ENCODE measurements at places on chromosomes 6 and 20.

GRCh38 chr6:116034327-116034726 lies 26.4 kb downstream of the FRK start:
- DNase-seq: no peak

- no peak for DNase-seq
Observed at GRCh38 chr20:20856306-20856705, 143.9 kb upstream of the RALGAPA2 start.

DNA sequence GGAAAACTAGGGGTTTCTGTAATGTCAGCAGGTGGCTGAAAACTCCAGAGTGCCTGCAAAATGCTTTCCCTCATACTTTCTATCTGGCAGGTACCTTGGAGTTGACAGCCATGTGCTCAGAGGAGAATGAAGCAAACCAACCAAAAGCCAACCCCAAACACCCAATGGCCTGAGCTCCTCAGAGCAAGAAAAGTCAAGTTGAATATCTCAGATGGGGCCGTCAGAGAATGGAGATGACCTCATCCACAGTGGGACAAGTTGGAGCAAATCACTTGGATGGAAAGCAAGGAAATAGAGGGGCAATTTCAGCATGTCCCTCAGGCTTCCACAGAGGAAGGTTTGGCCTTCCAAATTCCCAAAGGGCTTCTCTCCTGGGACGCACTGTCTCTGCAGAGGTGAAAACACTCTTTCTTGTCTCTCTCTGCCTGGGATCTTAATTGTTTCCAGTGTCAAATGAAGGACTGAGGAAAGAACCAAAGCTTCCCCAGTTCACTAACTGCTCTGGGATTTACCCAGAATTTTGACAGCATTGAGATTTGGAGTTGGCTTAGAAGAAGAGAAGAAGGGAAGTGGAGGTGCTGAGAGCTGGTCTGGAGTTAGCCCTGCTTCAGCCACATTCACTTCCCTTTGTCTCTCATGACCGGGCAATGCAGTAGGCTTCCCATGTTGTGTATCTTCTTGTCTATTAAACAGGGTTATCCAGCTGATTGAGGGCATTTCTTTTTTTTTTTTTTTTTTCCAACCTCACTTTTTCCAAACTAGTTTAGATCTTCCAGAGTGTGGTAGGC lies 42.2 kb downstream of the PRND start:
- DNase-seq: no peak

DNA sequence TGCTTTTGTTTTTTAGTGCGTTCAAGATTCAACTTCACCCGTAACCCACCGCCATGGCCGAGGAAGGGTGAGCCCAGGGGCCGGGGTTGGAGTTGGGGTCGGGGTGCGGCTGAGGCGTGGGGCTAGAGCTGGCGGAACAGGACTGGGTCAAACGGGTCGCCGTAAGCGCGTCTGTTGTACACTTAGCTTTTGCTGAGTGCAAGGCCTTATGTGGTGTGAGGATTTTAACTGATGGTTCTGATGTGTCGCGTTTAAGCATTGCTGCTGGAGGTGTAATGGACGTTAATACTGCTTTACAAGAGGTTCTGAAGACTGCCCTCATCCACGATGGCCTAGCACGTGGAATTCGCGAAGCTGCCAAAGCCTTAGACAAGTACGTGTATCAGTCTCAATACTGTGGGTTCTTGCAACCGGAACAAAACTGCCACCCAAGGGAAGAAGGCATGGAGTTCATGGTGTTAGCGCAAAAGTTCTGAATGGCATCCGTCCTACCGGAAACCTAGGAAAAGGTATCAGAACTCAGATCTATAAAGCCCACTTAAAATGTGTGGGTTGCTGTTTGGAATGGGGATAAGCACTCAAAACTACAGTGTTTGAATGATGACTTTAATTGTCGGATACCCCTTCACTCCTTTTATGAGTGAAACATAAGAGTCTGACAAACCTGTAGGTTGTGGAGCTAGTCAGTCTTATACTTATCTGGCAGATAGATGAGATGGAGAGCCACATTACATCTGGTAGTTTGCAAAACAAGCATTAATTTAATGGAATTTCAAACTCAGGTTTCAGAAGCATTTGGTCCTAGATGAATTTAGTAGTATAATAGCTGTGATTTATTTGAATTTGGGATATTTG lies 574 bp downstream of the RPS12 start:
- DNase-seq: no peak

DNA sequence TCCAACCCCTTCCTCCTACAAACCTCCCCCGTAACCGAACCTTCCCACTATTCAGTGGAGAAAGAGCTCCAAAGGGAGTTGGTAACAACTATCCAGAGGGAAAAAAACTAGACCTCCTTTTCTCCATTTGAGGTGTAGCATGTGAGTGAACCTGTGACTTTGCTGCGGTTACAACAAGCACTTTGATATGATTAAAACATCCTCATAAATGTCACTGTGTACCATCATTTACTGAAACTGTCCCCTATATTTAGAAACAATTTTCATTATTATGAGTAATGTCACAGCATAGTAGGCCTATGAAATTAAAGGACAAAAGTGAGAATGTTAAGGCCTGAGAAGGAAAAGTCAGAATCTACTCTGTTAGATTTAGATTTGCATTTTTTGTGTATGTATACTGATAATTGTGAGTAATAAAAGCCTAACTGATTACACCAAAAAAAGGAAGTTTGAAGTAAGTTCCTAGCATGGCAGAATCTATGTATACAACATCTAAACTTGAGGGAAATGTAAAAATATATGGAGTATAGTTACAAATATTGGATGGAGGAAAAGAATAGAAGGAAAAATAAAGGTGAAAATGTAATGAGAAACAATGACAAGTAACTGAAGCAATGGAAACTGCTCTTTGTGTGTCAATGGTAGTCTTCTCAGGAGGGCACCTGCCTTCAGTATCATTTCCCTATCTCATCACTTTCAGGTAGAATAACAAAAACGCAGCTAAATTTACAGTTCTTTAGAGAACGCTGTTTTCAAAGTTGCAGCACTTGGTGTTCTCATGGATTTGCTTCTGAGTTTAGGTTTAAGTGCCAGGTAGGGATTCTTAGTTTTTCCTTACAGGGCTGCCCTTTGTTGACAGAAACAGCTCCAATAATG lies 145.9 kb downstream of the IMPG1 start:
- DNase-seq: no peak

- DNase-seq: no peak
Observed at GRCh38 chr20:35263532-35264341, 14.2 kb downstream of the MMP24OS start.

- DNase-seq: no peak
Observed at GRCh38 chr6:111888928-111889695, 15.9 kb upstream of the FYN start.

DNA sequence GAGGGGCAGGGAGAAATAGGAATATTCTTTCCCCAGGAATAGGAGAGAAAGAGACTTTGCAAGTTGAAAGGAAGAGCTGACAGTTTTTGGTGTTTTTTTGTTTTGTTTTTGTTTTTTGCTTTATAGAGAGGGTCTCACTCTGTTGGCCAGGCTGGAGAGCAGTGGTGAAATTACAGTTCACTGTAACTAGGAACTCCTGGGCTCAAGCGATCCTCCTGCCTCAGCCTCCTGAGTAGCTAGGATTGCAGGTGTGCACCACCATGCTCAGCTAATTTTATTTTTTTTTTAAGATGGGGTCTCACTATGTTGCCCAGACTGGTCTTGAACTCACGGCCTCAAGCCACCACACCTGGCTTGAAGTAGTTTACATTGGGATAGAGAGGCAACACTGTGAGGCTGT lies 8.0 kb upstream of the L3MBTL3 start:
- no peak for DNase-seq

DNA sequence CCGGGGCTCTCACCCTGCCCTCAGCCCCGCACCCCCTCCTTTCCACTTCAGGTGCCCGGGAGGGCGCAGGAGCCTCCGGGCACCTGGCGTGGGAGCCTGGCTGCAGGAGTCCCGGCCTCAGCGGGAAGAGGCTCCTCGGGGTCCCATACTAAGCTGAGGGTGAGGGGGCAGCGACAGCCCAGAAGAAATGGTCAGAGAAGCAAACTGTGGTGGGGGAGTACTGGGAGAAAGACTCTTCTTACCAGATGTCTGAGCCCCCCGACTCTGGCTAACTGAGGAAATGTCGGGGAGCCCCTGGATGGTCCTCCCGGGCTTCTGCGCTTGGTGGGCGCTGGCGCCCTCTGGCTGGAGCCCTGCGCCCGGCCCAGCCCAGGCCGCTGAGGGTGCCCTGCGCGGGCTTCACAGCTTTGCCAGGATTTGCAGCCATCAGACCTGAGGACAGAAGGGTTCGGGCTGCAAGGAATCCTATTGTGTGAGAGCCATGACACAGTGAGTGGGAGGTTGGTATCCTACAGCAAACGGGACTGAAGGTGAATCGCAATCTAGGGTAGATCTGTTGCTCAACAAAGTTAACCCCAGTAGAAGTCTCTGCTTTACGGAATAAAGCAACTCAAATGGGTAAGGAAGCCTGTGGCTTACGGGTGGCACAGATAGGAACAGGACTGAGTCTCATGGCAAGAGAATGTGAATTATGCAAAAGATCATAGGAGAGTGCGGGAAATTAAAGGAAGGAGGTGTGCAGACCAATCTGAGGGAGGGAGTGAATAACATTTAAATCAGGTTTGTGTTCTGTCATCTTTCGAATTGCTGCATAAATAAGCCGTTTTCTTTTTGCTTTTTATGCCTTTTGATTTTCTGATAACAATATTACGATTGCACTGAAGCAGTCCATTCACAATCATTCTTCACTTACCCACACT lies 639 bp upstream of the RCAN2 start:
- DNase-seq: no peak

- DNase-seq: no peak
Observed at GRCh38 chr20:2756056-2756611, 44.3 kb downstream of the CPXM1 start.

DNA sequence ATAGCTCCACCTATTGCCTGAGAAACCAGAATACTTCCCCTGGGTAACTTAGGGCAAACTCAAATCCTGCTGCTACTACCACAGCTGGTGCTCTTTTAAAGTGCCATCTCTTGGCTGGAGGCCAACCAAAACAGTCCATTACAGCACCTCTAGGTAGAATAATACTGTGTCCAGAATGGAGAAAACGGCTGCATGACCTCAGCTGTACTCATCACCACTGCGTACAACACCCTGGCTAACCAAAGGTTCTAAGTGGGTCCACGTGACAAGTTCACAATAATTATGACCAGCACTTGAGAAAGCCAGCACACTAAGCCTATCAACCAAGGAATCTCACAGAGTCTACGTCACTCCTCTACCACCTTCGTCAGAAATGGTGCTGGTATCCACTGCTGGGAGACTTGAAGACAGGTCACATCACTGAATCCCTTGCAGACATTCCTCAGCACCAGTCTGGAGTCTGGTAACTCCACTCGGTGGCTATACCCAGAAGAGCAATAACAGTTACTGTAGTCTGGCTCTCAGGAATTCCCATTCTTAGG lies 40.9 kb upstream of the PKIB start:
- DNase-seq: no peak

DNA sequence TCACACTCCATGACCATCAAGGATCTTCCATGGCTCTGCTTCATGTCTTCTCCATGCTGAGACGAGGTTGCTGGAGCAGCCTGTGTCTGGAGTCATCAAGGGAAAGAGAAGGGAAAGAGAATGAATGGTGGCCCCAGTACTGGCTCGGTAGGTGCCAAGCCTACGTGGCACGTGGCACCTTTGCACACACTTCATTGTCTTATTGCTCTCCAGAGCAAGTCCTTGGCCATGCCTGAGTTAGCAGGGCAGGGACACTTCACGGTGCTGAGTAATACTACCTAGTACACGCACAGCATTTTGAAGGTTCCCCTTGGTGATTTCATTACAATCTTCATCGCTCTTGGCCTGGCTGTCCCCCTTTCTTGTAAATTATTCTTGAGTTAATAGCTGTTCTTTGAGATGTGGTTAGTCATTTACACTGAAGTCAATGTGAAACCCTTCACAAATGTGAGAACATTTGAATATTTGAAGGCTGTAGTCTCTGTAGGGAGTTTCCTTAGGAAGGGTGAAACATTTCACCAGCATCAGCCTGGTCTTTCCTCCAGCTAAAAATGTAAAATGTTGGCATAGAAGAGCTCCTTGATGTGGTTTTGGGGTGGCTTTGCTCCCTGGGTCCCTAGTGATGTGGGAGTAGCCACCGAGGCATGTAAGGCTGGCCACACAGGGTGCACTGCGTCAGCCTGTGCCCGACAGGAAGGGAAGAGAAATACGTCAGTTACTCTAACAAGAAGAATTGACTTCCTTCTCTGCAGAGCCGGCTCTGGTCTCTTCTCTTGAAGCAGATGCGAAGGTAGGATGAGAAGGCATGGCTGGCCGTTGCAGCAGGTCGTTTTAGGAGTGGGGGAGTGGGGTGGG lies at the start of gene SYTL3:
TSS of gene SYTL3 (plus strand) at position 766 of the 855 bp plus-strand sequence. CDS start 13,215 bp downstream, outside the sequence.
- no peak for DNase-seq

- DNase-seq: no peak
Observed at GRCh38 chr20:37727957-37728634, 34.3 kb downstream of the CTNNBL1 start.

GRCh38 chr20:347317-347639 lies 367 bp downstream of the NRSN2 start:
- DNase-seq: no peak

DNA sequence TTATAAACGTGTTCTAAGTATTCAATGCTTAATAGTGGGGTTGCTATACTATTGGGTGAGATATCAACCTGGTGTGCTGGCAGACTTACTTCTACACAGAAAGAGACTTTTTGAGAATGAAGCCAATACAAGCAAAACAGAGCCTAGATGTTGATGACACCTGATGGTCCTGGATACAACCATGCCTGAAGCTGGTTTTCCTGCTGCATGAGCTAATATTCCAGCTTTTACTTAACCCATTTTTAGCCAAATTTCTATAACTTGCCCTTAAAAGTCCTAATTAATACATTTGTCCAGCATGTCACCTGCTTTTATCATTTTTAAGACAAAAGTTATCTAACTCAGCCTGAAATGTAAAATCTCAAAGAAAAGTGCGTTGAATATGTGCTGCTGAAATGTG lies 86.2 kb downstream of the PFDN4 start:
- no peak for DNase-seq

DNA sequence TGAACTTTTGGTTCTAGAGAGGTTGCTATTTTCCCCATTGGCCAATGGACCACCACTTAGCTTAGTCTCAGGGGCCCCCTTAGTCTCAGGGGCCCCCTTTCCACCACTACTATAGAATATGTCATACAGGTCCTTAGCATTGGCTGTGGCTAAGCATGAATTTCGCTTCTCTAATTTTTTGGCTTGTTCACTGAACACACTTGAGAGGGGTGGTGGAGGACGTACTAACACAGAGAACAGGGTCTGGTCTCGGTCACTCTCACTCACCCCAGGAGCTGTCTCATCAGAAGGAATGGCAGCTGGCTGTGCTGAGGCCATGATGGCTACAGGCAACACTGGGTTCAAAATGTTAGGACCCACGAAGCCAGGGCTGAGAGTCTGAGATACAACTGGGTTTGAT lies 30.3 kb downstream of the ZNF318 start:
- no peak for DNase-seq

GRCh38 chr6:80287607-80288006 lies 181.1 kb downstream of the BCKDHB start:
- no peak for DNase-seq
